ENCODE measurements at places on chromosomes 16 and 17. TPM values are rescaled to one million over a fixed set of nuclear protein-coding genes. Genes with fewer than 3 reads are reported as not detected.

SNX20 gene
- not detected for total RNA-seq

CA4 gene
- not detected for total RNA-seq

DLX4 gene
- not detected for total RNA-seq

SNAI3 gene
- not detected for total RNA-seq

OR1F1 gene
- not detected for total RNA-seq

CDRT15L2 gene
- total RNA-seq = not detected

KRT23 gene
- total RNA-seq = not detected

MSL1 gene
- total RNA-seq = 48.3 TPM

HES7 gene
- not detected for total RNA-seq

PRSS22 gene
- not detected for total RNA-seq

ZP2 gene
- not detected for total RNA-seq

PFAS gene
- 44.0 TPM for total RNA-seq

KRTAP1-5 gene
- total RNA-seq = not detected

MARCHF10 gene
- 0.36 TPM for total RNA-seq

CASKIN1 gene
- under 0.01 TPM for total RNA-seq

SALL1 gene
- not detected for total RNA-seq

TNP2 gene
- not detected for total RNA-seq

TEX19 gene
- total RNA-seq = not detected

SPN gene
- total RNA-seq = not detected

SLFN14 gene
- total RNA-seq = not detected

SULT1A2 gene
- not detected for total RNA-seq

CEMP1 gene
- not detected for total RNA-seq

SOX15 gene
- 0.31 TPM for total RNA-seq

ZNF764 gene
- total RNA-seq = 7.2 TPM

LDAF1 gene
- total RNA-seq = 39.3 TPM

C1QL1 gene
- 0.33 TPM for total RNA-seq

CAPNS2 gene
- total RNA-seq = 1.5 TPM

RAB11FIP3 gene
- total RNA-seq = 21.7 TPM

CIITA gene
- total RNA-seq = 14.3 TPM

SLX1B gene
- 9.6 TPM for total RNA-seq

MPV17L gene
- total RNA-seq = 2.3 TPM

SOX9 gene
- total RNA-seq = not detected

TMED6 gene
- total RNA-seq = 0.15 TPM

KRT32 gene
- total RNA-seq = not detected
